ENCODE measurements at places on chromosomes 6 and 20.

DNA sequence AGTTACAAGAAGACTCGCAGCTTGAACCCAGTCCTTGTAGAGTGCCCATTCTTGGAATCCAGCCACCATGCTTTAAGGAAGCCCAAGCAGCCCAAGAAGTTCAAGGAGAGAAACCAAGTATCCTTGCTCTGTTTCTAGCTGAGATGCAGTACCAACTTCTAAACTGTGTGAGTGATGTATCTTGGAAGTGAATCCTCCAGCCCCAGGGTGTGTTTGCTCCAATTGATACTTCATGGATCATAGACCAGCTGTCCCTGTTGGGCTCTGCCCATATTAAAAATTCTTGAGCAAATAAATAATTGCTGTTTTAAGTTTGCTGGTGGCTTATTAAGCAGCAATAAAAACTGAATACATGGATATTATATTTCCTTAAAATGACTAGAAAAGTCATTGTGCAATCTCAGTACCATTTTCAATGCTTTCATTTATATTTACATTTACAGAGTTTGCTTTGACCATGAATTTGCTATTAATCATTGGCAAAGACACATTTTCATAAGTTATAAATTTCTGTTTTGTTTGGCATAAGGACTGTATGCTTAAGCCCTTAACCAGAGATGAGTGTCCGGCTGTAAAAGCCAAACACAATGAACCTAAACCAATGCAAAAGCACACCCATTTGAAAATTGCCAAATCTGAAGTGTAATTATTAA lies 9.2 kb downstream of the SPTLC3 start:
- DNase-seq, result no peak

GRCh38 chr6:67102743-67103142 lies 1395.7 kb upstream of the EYS start:
- no peak for DNase-seq

- DNase-seq, result no peak
These were observed 36.3 kb upstream of the CLIC5 start for GRCh38 chr6:46051962-46052361.

GRCh38 chr6:24194978-24195700 lies 69.1 kb downstream of the NRSN1 start:
- no peak for DNase-seq

- no peak for DNase-seq
These were observed 444.4 kb upstream of the MARCKS start for GRCh38 chr6:113412589-113413357.

GRCh38 chr20:51488331-51488730 lies 54.2 kb downstream of the NFATC2 start:
- DNase-seq, result no peak

DNA sequence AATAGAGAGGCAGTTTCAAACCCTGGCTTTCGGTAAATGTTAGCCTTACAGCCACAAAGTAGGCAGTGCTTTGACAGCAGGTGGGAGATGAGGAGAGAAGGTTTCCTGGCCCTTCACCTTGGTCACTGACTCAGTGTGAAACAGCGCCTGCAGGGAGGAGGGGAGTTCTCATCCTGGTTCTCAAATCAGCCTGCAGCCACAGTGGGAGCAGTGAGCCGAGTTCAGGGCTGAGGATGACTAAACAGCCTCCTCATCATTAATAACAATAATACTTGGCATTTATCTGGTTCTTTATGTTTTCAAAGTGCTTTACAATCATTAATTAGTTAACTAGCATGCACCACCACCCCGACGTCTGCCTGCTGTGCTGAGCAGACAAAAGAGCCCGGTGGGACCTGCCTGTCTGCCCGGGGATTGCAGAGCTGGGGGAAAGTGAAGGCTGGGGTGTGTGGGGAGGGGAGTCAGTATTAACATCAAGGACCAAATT lies 59.6 kb downstream of the PRDM1 start:
- DNase-seq, result peak; percentile 20

DNA sequence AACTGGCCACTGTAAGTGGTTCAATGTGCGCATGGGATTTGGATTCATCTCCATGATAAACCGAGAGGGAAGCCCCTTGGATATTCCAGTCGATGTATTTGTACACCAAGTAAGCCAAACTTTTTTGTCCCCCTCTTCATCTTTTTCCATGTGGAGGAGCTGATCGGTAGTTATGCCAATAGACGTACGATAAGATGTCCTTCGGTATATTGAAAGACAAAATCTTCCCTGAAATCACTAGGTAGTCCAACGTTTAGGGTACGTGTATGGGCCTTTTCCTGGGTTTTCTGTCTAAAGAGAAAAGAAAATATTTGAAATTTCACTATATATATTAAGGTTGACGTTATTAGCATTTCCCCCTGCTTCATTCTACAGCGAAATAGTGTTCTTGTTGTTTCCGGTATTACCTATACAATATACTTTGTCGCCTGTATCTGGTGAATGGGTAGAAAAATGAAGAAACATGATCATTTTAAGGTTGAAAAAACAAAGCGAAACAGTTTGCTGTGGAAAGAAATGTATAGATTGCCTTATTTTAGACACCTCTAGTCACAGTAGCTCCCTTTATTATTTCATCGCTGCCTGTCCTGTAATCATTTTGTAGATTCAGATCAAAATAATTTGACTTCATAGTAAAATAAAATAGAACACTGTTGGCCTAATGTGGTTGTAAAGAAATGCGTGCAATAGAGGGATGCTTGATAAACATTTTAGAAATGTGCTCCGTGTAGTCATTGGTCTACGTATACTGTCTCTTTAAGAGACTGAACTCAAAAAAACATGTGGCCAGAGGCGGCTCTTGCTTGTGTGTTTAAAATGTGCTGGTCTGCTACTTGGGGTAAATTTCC lies 1.5 kb downstream of the LIN28B start:
- DNase-seq, result no peak

DNA sequence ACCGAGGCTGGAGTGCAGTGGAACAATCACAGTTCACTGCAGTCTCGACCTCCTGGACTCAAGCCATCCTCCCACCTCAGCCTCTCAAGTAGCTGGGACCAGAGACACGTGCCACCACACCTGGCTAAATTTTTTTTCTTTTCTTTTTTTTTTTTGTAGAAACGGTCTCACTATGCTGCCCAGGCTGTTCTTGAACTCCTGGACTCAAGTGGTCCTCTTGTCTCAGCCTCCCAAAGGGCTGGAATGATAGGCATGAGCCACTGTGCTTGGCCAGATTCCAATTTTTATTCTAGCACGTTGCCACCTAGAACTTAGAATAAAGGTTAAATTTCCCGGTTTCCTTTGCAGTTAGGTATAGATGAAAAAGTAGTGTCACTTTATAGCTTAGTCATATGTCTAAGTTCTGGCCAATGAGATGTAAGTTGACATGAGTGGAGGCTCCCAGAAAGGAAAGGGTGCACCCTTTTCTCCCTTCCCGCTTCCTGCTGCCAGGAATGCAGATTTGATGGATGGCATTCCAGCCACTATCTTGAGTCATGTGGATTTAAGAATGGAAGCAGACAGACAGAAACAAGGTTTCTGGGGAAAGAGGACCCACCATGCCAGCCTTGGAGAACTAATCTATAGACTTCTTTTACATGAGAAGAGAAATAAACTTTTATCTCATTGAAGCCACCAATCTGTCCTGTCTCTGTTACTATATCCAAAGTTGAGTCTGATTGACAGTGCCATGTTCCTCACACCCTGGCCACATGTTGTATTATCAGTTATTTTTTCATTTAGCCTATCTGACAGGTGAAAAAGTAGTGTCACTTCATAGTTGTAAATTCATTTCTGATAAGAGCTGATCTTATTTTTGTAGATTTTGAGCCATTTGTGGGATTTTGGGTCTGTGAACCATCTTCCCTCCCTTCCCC lies 60.6 kb upstream of the NCOA3 start:
- no peak for DNase-seq
